GM12865 (cell line): ENCODE measurements at places on chromosomes 3 and 15.
A peak's percentile ranks its signal among the peaks of the same experiment; 100 is the strongest.

DNA sequence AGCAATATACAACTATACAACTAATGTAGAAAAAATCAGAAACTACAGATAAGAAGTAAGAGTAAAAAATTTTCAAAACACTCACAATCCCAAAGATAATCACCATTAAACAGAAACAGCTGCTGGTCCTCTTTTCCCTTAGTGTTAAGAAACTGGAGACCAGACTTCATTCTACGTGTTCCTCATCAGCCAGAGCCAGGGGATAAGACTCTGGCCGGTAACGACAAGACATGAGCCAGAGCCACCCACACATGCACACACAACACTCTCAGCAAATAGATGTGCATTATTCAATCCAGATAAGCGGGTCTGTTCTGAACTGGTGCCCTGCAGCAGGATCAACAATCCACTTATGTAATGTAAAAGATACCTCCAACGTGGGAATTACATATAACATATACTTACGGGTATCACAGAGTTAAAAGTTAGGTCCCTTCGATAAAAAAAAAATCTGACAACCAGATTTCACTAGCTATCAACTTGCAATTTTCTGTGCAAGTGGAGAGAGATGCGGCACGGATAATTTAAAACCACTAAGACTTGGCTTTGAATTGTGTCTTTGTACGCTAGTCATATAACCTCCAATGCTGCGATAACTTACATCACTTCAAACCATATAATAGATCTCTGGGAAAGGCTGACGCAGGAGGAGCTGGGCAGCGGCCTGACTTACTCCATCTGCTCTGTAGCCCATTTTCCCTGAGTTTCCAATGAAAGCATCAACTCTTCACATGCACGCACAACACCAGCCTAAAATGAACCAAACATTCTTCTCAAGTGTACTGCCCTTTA lies 17.8 kb downstream of the PRICKLE2 start:
- DNase-seq = no peak

DNA sequence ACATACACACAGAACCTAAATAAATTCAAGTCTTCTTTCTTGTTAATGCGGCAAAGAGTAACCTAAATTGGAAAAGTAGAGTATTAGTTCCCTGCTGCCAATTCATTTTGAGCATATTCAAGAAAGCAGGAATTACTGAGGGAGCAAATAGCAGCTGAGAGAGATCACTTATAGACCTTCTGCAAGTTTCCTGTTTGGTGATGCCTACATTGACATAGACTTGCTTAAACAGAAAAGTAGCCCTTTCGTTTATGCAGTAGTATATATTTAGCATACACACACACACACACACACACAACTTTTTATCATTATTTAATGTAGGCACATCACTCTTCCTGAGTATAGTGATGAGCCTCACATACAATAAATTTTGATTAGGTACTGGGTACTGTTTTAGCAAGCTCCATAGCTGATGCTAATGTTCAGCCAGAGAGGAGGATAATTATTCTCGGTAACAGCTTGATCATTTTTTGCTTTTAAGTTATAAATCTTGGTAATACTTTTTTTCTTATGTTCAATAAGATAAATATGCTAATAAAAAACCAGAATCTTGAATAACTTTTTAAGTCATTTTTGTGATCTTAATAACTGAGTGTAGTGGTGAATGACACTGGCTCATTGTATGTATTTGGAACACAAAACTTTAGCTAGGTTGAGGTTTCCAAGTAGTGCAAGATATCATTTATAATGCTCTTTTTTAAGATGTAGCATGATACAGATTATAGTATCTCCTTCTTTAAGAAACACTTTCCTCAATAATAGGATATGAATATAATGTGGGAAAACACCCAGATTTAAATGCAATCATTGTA lies 174.7 kb downstream of the MBNL1 start:
- DNase-seq = peak; percentile 37

DNA sequence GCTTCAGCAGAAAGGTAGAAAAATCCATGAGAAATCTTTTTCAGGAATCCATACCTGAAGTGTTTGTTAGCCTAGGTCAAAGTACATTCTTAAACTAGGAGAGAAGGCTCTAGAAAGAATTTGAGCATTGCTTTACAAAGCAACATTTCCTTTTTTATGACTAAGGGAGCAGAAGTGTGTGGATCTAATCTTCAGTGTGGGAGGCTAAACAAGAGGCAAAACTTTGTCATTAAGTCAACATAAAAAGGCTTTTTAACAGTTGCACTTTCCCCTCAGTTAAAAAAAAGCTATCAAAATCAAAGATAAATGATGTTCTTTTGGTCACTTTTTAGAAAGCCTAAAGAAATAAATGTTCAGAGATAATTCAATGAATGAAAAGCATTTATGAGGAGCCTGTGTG lies 154.8 kb downstream of the TMEM108 start:
- no peak for DNase-seq

- DNase-seq = no peak
Observed at GRCh38 chr3:132311841-132312240, 5.4 kb upstream of the ACP3 start.

DNA sequence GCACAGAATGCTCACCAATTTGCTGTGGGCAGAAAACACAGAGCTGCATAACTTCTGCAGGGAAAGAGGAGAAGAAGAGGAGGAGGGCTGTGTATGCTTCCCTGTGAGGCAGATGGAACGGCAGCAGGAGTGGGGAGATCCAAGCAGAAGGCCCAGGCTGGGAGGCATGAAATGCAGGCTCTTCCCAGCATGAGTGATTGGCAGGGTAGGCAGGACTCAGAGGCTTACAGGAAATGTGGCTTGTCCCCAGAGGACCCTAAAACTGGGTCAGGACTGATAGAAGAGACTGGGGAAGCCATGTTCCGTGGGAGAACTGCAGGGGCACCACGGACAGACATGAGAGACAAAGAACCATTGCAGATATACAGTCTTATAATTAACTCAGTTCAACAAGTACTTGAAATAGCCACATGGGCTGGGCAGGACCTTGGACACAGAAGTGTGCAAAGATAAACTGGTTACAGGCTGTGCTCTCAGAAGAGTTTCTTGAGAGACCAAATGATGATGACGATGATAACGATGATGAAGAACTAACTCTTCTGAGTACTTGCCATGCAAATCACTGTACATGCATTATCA lies 286.9 kb downstream of the EPHB1 start:
- no peak for DNase-seq
